ENCODE measurements at places on chromosomes 3 and 15. TPM values are rescaled to one million over a fixed set of nuclear protein-coding genes. Genes with fewer than 3 reads are reported as not detected.

GRCh38 chr3:27312044-27312668 lies 57.0 kb downstream of the NEK10 start:
- peak; percentile 66 for ATAC-seq

DNA sequence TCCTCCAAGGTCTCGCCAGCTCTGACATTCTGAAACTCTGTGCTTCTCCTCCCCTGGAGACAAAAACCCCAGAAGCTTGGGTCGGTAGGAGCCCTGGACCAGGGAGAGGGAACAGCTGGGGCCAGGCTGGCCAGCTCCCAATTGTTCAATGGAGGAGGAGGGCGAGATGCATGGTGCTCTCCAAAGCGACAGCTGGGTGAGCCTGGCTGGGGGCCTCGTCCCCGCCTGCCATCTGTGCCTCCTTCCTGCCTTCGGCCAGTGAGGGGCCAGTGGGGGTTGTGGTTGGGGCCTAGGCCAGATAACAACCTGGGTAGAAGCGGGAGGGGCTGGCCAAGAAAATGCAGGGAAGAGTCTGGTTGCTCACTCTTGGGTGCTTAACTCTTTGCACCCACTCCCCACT lies 79.4 kb downstream of the CORO2B start:
- ATAC-seq = no peak

GRCh38 chr3:129039271-129040038 lies 21.1 kb upstream of the GP9 start:
- no peak for ATAC-seq

- no peak for ATAC-seq
Observed at GRCh38 chr15:87219650-87220615, 1036.6 kb downstream of the NTRK3 start.

DNA sequence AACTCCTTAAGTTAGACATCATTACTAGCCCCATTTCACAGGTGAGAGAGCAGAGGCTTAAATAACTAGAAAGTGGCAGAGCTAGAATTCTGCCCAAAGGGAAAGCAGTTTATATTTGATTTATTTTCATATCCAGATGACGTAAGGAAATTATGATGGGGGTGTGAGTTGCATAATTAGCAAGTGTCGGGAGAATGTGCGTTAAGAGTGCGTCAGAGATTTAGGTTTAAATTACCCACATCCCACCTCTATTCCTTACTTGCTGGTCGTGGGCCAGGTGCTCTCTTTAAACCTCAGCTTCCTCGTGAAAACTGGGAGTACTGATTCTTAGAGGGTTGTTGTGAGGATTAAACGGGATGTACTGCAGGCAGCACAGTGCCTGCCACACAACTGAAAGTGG lies 32.3 kb downstream of the FSTL1 start:
- no peak for ATAC-seq

SNTN gene
- not detected for total RNA-seq

All from esophagus mucosa (tissue), 1 donor.